ENCODE measurements at places on chromosomes 13 and 19.

DNA sequence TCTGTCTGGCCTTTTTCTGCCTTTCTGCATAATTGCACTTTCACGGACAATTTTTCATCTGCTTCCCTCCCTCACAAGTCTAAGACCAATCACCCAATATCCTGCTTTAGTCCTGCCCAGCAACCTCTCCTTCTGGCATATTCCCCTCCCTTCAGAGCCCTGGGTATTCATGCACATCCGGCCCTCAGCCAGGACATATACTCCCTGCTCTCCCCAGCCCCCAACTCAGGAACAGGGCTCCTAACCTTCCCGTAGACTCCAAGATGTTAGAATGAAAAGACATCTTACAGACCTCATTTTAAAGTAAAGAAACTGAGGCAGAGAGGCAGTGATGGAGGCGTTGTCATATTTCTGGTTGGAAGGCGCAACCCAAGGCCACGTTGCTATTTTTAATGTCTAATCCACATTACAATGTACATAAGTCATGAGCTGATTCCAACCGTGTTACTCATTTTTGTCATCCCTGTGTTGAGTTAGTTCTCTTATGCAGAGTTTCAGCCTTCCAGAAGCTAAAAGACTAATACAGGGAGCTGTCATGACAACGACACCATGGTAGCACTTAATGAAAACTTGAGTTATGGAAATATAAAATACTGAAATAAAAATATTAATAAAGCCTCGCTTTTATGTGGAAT is 209.2 kb downstream of the TSHZ3 start:
- no peak for DNase-seq

GRCh38 chr13:102302534-102302933 is 99.3 kb downstream of the FGF14 start:
- DNase-seq: no peak

- no peak for DNase-seq
Observed at GRCh38 chr19:6800991-6801484, 28.5 kb downstream of the VAV1 start.

DNA sequence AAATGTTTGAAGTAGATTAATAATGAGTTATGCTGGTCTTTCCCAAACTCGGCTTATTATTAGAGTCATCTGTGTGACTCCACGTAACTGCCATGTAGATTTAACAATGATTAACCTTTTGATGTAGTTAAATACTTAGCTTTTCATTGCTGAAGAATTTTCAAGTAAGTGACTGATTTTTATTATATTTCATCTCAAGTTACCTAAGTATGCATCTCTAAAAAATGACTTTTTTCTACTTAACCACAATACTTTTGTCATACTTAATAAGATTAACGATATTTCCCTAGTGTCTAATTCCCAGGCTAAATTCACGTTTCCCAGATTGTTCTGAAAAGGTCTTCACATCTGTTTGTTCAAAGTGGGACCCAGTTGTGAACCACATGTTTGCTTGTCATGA is 17.8 kb downstream of the BIVM start:
- DNase-seq: no peak

- DNase-seq: no peak
Observed at GRCh38 chr19:6475321-6476108, 6.1 kb downstream of the DENND1C start.

GRCh38 chr19:49591731-49592485 is 926 bp downstream of the PRR12 start:
- peak; percentile 22 for DNase-seq
